ENCODE measurements at places on chromosomes 11 and 22. TPM values are rescaled to one million over a fixed set of nuclear protein-coding genes. Genes with fewer than 3 reads are reported as not detected.
A peak's percentile ranks its signal among the peaks of the same experiment; 100 is the strongest.

DNA sequence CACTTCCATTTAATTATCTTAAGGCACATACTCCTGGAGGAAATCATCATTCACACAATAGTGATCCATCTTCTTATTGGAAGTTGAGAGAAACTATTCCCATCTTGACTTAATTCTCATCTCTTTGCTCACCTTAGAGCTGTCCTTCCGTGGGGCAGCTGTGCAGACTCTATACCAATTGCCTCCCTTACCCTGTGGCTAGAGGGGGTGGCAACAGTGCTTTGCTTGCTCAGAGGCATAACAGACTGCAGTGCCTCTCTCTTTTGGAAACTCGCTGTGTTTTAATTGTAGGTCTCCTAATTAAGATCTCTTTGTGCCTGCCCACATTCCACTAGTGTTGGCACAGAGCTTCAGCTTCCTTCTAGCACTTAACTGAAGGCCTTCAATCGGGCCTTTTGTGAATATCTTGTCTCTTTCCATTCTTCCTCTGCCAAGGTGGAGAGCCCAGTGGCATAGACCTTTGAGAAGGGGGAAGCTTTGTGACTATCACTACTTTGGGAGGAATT, 5.5 kb downstream of the KMT2A start:
- no peak for DNase-seq

The ZNRD2 gene
- total RNA-seq: 77.3 TPM

GRCh38 chr11:62125881-62126280, 2.1 kb downstream of the INCENP start:
- no peak for DNase-seq

- no peak for DNase-seq
Measured at GRCh38 chr11:69006816-69007215, 6.2 kb downstream of the MRGPRF start.

DNA sequence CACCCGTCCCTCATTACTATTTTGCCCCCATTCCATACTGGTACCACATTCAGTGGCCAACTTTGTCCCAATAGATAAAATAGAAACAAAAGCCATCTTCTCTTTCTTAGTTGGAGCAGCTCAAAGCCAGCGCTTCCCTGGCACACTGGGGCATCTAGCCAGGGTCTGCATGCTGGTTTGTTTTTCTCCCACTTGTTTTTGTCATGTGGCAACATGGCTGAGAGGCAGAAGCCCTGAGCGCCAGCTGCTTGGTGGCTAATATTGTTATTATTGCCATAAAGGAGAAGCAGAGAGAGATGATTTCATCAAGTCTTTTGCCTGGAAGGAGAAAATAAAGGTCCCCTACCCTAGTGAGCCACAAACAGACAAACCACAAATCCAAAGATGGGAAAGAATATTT, 48.4 kb upstream of the CRTAM start:
- no peak for DNase-seq

DNA sequence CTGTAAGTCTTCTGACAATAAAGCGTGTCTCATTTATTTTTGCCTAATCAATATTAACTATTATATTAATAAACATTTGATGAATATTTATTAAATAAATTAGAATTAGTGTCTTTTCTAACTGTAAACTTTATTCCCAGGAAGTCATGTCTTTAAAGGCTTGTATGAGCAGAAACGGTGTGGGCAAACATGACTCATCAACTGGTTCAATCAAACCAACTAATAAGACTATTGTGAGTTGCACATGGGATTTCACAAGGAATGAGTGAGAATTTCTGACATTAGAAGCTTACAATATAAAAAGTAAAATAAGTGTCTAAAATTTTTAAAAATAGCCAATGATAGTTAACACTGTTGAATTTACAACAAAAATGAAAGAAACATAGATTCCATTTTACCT, 259.2 kb upstream of the CTSC start:
- peak; percentile 42 for DNase-seq

GRCh38 chr22:37313376-37314314, 31.3 kb downstream of the CYTH4 start:
- DNase-seq: no peak

DNA sequence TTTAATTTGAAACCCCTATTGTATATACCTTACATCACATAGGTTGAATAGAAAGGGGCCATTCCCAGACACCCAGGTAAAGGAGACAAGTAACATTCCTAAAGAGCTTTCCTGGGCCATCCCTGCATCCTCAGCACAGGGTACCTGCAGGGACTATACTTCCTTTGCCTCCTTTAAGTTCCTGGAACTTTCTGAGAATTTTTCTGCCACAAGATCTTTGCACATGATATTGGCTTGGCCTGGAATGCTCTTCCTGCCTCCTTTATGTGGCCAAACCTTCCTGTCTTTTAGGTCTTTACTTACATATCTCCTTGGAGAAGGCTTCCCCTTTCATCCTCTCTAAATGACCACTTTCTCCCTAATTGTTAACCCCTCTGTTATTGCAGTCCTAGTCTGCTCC, 7.9 kb upstream of the AMOTL1 start:
- DNase-seq: no peak

DNA sequence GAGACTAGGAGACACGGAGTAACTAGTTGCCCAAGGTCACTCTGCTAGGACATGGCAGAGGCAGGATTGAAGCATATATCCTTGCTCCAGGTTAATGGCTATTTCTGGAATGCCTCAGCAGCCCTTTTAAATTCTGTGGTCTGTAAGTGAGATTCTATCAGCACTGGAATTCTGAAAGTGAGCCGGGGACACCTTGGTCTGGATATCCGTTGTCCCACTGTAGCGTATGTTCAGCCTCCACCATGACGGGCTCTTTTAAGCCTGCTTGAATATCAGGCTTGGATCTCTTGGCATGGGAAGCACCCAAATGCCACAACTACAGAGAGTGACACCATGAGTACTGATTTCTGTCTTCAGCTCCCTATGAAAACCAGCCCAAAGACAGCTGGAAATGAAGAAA, 254.4 kb downstream of the OPCML start:
- no peak for DNase-seq

DNA sequence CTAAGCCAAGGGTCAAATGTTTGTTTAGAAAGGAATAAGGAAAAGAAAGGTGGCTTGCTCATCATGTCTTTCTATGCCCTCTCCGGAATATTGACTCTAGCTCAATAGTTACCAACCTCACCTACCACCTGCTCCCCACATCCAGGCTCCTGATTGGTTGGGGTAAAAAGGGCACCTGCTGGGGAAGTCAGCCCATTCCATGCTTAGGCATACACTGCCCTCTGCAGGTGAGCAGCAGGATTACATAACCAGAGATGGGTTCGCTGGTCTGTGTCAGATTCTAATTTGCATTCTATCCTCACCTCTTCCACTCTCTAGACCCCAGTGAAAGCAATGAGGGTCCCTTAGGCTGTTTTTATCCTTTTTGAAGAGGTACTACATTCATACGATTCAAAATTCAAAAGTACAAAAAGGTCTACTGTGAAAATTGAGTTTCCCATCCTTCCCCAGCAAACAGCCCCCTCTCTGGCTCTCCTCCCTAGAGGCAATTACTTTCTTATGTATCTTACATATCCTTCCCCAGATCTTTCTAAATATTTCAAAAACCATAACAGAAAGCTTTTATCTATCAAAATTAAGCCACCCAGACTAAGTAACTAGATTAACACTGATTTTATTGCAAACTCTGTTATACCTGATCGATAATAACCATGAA, 98.0 kb upstream of the ASPHD2 start:
- peak; percentile 47 for DNase-seq

GRCh38 chr11:44451706-44452105, 113.8 kb upstream of the CD82 start:
- no peak for DNase-seq

The OR6T1 gene
- not detected for total RNA-seq

GRCh38 chr11:30538251-30538650, 47.9 kb downstream of the MPPED2 start:
- DNase-seq: no peak

- DNase-seq: no peak
Measured at GRCh38 chr22:36067235-36067558, 38.6 kb upstream of the RBFOX2 start.

The ZW10 gene
- 28.9 TPM for total RNA-seq

The NLRP14 gene
- total RNA-seq: 0.07 TPM

- DNase-seq: no peak
Measured at GRCh38 chr22:22201185-22201929, 43.2 kb upstream of the VPREB1 start.

DNA sequence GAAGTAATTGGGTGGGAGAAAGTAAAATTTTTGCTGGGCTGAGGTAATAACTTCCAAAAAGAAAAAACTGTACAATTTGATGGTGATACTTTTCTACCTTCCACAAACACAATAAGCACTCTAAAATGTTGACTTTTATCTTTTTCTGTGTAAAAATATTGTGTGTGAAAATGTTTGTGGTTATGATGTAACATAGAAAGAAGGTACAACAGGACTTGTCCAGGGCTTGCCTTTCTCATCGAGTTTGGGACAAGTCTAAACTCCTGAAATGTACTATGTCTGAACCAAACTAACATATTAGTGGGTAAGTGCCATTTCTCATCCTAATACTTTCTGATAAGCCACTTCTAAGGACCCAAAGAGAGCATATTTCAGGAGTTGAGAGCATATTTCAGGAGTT, 174.2 kb upstream of the PDGFD start:
- peak; percentile 81 for DNase-seq

DNA sequence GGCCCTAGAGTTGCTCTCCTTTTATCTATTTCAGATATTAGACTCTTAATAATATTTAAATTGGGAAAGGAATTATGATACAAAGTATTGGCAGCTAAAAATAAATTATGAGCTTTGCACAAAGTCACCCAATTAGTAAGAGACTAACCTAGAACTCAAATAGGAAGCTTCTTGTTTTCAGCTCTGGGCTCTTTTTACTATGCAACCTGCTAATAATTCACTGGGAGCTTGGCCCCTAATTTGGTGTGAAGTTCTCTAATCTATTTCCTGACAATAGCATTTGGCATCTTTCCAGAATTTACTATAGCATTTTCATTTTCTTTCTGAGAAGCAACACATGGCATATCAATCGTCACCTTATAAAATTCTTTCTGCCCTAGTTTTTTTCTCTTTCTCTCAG, 727.7 kb upstream of the ANO5 start:
- no peak for DNase-seq

- no peak for DNase-seq
Measured at GRCh38 chr11:86449993-86450629, 75.4 kb downstream of the CCDC81 start.

DNA sequence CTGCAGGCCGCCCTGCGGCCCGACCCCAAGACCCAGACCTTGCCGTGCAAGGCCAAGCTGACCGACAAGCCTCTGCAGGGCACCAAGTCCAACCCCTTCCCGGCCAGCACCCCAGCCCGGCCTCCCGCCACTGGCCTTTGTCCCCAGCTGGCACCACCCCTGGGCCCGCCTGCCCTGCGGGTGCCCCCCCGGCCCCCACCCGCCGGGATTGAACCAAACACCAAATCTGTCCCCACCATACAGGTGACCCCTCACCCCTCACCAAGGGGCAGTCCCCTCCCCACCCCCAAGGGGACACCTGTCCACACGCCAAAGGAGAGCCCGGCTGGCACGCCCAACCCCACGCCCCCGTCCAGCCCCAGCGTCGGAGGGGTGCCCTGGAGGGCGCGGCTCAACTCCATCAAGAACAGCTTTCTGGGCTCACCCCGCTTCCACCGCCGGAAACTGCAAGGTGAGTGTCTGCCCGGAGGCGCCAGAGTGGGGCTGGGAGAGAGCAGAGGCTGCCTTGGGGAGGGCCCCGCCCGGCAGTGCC, 36.2 kb downstream of the MOB2 start:
- no peak for DNase-seq

- DNase-seq: peak; percentile 12
Measured at GRCh38 chr11:113261709-113262475, 52.5 kb upstream of the TTC12 start.

Measured in foreskin keratinocyte (primary cell).